ENCODE measurements at places on chromosomes 3 and 15.

DNA sequence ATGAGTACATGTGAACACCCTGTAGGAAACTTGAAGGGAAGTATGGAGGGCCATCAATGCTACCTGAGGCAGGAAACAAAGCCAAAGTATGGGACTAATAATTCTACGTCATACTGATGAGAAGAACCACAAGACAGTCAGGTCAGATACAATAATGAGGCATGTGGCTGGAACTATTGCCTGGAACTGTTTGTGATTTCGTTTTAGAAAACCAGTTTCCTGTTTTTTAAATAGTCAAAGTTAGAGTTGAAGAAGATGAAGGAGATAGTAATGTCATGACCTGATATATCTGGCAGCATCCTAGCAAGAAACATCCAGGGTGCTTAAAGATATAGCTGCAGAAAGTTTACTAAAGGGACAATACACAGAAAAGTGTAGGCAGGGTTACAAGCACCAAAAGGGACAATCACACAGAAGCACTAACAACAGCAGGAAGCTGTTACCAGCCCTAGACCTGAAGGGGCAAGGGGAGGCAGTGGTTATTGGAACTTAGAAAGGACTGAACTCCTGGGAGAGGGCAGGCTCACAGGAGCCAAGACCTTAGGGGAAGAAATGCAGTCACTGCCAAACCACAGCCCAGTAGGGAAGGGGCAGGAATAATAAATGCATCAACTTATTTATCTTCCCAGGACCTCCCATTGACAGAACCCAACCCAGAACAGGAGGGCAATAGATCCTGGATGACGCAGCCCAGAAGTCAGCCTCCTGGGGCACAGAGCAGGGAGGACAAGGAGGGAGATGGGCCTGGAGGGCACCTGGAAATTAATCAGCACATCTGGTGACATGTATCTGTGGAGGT, 302.1 kb upstream of the STT3B start:
- DNase-seq = no peak

GRCh38 chr15:52078876-52079700, 33.5 kb downstream of the BCL2L10 start:
- DNase-seq = peak; percentile 90

DNA sequence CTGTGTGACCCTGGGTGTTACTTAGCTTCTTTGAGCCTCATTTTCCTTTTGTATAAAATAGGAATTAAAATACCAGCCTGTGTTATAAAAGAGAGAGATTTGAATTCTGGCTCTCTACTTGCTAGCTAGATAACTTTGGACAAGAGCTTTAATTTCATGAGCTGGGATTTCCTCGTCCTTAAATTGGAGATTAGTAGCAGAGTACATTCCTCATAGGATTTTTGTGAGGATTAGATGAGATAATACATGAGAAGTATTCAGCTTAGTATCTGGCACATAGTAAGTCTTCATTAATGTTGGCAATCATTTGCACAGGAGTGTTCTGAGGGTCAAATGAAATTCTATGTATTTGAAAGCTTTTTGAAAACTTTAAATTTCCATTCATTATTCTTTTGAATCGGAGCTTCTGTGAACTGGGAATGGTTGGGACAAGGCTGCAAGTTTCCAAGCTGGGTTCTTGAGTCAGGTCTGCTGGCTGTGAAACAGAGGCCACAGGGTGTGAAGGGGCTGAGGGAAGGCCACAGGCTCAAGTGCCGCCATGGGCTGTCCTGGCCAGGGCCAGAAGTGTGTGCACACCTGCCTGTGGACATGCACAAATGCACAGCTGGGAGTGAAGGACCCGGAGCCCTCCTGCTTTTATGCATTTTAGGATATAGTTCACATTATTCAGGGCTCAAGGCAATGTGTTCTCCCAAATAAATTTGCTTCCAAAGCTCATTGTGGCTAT, 17.2 kb downstream of the ALPK3 start:
- no peak for DNase-seq

DNA sequence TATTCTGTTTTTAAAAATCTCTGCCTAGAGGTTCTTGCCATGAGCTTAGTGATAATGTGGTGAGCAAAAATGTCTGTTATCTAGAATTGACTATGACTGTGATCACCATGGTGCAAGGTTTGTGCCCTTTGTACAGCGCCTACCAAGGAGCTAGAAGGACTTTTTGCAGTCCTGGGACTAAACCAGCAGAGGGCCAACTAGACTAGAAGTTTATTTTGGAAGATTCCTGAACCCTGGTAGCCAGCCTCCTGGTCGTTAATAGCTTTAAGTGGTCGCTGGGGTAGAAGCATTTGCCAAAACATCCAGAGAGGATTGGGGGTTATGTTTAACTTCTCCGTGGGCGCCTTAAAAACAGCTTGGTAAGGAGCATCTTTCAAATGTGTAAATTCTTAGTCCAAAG, 7.8 kb downstream of the SCG5 start:
- DNase-seq = no peak

GRCh38 chr3:106725566-106725965, 651.7 kb upstream of the CCDC54 start:
- no peak for DNase-seq
